Hematopoietic multipotent progenitor cell treated with erythropoietin and hydrocortisone succinate and interleukin-3 and kit ligand, for 15 days (in vitro differentiated cells): ENCODE measurements at places on chromosomes 5 and 9.
A peak's percentile ranks its signal among the peaks of the same experiment; 100 is the strongest.

- no peak for DNase-seq
Observed at GRCh38 chr9:70574151-70574837, 159.8 kb upstream of the KLF9 start.

DNA sequence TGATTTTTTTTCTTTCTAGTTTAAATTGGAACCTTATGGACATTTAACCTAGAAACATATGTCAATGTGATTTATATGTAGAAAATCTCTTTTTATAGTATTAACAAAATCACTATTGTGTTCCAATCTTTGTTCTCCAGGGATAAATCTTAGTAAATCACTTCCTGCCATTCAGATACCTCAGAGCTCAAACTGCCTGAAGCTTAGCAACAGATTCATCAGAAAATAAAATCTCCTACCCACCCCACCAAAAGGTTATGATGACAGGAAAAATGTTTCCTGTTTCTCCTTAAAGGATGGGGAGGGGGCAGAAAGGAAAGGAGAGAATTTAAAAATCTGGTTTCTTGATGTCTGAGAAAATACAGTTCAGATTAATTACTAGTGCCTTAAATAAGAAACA, 105.0 kb upstream of the TUT7 start:
- DNase-seq, result no peak

DNA sequence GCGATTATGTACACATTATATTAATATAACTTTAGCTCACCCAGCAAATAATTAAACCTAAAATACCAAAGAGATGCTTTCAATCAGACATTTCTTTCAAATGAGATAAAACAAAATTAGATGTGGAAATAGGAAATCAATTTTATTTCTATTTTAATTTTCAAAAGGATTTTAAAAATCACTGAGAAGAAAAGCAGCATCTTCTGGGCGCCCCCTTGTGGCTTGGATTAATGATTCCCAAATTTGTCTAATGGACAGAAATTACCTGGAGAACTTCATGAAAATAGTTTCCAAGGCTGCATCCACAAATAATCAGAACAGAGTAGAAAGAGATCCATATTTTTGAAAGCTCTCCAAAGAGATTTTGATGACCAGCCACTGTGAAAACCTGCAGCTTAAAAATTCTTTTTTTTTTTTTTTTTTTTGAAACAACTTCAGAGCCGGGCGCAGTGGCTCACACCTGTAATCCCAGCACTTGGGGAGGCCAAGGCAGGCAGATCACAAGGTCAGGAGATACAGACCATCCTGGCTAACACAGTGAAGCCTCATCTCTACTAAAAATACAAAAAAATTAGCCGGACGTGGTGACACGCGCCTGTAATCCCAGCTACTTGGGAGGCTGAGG, 50.9 kb upstream of the CEMIP2 start:
- peak; percentile 51 for DNase-seq

DNA sequence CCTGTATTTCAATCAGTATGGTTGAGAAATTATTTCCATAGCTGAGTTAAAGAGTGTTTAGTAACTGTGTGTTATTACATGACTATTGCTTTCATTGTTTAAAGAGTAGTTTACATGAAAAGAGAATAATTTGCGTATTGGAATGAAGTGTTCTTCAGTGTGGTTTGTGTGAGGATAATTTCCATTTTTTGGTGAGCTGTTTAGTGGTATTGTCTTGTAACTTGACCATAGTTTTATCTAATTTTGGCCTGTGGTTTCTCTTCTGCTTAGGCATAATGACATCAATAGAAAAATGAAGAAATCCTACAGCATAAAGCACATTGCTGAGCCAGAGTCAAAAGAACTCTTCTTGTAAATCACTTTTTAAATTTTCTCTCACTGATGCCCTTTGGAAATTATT, 151.2 kb downstream of the SNCAIP start:
- no peak for DNase-seq

- DNase-seq, result peak; percentile 28
Observed at GRCh38 chr9:94002316-94003140, 47.4 kb upstream of the BARX1 start.

DNA sequence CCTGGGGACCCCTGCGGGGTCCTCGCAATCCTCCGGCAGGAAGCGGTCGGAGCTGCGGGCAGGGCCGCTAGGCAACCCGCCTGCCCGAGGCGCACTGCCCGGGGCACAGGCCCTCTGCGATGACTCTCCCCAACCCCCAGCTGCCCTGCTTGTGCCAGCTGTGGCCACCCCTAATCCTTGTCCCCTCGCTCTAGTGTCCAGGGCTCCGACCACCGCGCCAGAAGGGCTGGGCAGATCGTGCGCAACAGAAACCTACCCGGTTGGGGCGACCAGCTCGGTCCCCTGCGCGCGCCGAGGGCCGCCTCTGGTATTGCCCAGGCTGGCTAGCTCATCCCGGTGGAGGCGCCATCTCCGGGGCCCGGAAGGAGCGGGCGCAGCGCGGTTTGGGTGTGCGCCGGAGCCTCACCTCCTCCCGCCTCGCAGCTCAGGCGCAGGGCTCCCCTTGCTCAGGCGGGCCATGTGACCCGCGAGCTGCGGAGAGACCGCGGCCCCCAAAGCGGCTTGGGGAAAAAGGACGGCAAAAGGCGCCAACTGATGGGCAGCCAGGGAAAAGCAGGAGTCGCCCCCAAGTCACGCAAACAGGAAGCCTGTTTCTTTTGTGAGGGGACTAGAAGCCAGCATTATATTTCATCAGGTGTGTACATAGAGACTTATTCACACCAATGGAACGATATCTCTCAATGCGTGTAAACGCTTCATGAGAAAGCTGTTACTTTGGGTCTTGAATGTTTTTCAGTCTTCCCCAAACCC, 46.8 kb upstream of the RNF20 start:
- peak; percentile 35 for DNase-seq

DNA sequence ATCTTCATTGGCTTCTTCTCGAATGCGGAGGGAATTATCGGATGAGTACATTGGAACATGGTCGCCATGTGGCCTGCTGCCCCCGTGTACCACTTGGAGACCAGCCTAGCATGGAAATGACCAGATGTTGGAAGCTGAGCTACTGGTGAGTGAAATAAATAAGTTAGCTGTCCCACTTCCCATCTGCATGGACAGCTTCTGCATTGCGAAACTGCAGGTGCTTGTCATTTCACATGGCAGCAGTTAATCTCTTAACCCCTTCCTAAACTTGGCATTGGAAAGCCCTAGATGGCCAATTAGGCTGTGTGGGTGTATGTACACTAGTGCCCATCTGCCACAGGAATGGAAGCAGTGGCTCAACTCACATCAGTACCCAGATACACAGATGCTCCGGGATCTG, 246.6 kb upstream of the IL12B start:
- no peak for DNase-seq

- no peak for DNase-seq
Observed at GRCh38 chr5:5018578-5018970, 121.6 kb upstream of the ADAMTS16 start.

- peak; percentile 67 for DNase-seq
Observed at GRCh38 chr5:139668064-139668880, 20.1 kb downstream of the CXXC5 start.
